ENCODE measurements at places on chromosomes 1 and 21.
A peak's percentile ranks its signal among the peaks of the same experiment; 100 is the strongest.

- no peak for DNase-seq
Measured at GRCh38 chr1:46342084-46342656, 1.6 kb downstream of the NSUN4 start.

GRCh38 chr1:153434746-153435455, 18.6 kb downstream of the S100A7A start:
- no peak for DNase-seq

GRCh38 chr1:46594063-46594462, 10.0 kb downstream of the MKNK1 start:
- no peak for DNase-seq

- no peak for DNase-seq
Measured at GRCh38 chr1:47416319-47417169, 459 bp downstream of the FOXE3 start.

GRCh38 chr1:182574156-182574555, 14.9 kb downstream of the RNASEL start:
- DNase-seq, result no peak

DNA sequence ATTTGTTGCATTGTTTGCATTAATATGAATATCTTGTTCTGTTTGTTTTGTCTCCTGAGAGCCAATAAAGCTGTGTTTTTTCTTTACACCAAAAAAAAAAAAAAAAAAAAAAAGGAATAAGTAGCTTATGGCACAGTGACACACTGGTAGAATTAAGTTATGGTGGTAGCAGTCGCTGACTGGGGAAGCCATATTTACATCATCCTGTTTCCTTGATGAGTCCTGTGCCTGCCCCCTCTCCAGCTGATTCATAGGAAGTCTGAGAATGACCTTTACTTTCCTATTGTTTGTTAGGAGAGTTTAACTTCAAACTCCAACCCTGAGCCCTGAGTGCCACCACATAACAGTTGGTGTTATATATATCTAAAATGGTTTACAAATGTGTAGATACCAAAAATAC, 62.2 kb downstream of the OBSCN start:
- DNase-seq, result no peak

DNA sequence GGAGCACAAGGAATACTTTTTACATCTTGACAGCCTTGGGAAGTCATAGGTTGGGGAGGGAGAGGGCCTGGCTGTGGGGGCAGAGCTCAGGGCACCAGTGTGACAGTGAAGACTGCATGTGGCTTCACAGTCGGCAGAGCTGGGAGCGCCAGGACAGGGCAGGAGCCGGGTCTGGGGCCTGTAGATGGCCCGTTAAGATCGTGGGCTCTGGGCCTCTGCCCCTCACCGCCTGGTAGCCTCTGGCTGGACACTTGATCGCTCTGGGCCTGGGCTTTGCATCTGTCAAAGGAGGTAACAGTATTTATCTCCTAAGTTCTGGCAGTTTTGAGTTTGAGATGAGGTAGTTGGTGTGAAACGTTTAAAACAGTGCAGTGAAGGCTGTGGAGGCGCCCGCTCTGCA, 4.8 kb downstream of the SLX9 start:
- no peak for DNase-seq

GRCh38 chr1:221632072-221632471, 109.8 kb downstream of the DUSP10 start:
- no peak for DNase-seq

- peak; percentile 79 for DNase-seq
Measured at GRCh38 chr1:13737398-13737797, 37.4 kb downstream of the PRDM2 start.

DNA sequence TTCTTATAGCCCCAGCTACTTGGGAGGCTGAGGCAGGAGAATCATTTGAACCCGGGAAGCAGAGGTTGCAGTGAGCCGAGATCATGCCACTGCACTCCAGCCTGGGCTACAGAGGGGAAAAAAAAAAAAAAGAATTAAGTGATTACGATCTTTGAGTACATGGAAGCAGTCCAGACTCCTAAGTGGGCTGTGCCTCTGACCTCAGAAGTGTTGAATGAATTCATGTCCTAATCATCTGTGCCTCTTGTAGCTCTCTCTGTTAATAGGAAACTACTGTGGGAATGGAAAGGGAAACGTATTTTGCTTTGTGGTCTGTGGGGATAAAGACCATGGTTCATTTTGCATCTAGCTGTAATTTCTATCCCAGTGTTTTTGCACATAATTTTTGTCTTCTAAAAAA, 8.4 kb upstream of the IVNS1ABP start:
- DNase-seq, result peak; percentile 15

DNA sequence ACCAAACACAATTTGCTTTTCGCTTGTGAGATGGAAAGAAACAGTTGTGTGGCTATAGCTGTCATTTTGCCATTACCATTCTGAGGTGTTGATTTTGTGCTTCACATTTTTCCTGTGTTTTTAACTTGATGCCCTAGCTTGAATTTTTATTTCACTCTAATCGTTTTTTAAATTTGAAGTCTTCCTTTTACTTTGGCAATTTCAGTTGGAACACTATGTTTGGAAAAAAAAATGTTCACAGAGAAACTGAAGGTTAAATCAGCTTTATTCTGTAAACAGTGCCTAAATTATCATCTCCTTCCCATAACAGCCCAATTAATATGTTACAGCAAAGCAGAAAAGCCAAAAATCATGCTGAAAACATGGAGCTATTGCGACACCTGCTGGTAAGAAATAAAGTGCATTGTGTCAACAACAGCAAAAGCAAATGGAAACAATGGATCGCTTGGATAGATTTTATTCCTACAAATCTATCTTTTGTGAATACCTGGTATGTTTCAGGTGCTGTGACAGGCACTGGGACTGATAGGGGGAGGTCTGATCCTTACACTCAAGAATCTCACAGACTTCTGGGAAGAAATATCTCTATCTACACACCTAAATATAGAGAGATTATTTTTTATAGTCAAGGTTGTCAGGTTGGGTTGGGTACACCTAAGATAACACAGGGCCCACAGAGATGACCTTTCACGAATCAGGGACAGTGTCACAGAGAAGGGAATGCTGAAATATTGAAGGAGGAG, 16.2 kb upstream of the ERICH3 start:
- peak; percentile 57 for DNase-seq

GRCh38 chr1:192967901-192968300, 91.3 kb downstream of the UCHL5 start:
- DNase-seq, result no peak

- no peak for DNase-seq
Measured at GRCh38 chr1:90716552-90717355, at the start of gene BARHL2. TSS of gene BARHL2 (minus strand) at chr1:90717302. CDS start at chr1:90717195, 107 bp downstream.

- no peak for DNase-seq
Measured at GRCh38 chr1:173418107-173418985, 58.8 kb upstream of the PRDX6 start.

DNA sequence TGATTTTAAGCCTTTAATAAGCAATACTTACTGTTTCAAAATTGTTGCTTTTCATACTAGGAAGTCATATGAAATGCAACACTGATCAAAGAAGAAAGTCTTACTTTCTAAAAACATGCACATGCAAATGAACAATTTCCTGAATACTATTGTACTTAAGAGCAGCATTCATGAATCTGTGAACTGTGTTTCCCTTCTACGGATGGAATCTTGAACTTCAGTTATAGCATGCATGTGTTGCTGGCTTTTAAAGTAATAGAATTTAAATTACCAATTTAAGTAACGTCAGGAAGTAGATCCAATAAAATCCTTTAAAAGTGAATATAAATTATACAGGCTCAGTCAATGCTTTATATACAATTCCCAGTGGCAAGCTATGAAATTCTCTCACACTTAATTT, 348.9 kb downstream of the KCNT2 start:
- no peak for DNase-seq

DNA sequence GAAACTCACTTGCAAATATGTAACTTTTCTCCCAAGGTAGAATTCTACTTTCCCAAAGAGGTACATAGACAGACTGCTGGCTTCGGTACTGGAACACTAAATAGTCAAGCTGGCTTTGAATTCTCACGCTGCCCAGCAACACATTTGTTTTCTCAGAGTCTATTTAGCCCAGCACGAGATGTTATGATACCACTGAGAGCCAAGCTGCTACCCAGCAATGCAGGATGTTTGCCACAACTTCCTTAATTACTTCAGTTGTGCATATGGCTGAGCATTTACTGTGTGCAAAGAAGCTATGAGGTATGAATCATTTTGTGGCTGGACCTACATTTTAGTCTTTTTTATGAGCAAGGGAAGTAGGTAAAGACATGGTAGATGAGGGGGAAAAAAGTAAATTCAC, 793.2 kb downstream of the PLA2G4A start:
- DNase-seq, result no peak

DNA sequence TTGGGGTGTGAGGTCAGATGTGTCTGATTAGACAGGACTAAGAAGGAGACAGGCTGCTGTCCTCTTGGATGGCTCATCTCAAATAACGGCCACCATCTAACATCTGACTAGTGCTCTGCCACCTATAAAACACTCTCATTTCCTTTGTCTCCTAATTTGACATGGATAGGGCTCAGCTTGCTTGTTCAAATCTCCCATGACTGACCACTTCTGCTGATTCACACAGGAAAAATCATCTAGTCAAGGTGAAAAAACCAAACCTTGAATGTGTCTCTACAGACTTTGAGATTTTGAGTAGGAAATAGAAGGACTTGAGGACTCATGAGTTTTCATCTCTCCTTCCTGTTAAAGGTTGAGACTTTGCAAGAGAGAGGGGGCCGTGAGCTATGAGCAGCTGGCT, 150.6 kb downstream of the IER5 start:
- DNase-seq, result no peak

GRCh38 chr1:94713472-94714141, 106.5 kb upstream of the SLC44A3 start:
- DNase-seq, result no peak

GRCh38 chr1:165699577-165699976, 1.2 kb upstream of the ALDH9A1 start:
- DNase-seq, result no peak

DNA sequence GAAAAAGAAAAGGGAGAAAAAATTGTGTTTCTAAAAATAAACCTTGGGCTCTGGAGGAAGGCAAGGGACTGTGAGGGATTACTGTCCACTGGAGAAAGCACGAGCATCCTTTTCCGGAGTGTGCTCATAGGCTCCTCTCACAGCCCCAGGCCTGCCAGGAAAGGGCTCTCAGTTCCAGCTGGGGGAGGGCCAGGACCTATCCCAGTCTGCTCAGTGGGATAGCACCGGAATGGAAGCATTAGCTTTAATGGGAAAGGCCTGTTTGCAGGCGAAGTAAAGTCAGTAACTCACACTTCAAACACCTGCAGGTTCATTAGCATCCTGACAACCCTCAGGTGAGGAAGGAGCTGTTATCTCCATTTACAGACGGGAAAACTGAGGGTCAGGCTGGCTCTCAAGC, 113.9 kb upstream of the USP24 start:
- DNase-seq, result no peak

DNA sequence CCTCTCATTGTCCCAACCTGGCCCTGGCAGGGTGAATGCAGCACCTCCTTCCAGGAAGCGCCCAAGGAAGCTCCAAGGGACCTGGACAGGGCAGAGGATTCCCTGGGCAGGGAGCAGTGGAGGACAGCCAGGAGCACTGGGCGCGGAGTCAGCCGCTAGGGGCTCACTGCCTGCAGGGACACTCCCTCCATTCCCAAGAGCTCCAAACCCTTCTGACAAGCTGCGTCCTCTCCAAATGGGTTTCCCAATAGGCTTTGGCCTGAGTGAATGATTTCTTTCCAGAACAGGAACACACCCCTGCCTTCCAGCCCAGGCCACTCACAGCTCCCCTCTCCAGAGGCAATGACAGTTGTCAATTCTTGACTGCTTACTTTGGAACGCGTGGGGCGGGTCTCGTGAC, 128.5 kb upstream of the EDN2 start:
- no peak for DNase-seq

- no peak for DNase-seq
Measured at GRCh38 chr1:101251504-101251903, 14.7 kb downstream of the S1PR1 start.

- no peak for DNase-seq
Measured at GRCh38 chr1:246382589-246383238, 124.4 kb downstream of the SMYD3 start.

DNA sequence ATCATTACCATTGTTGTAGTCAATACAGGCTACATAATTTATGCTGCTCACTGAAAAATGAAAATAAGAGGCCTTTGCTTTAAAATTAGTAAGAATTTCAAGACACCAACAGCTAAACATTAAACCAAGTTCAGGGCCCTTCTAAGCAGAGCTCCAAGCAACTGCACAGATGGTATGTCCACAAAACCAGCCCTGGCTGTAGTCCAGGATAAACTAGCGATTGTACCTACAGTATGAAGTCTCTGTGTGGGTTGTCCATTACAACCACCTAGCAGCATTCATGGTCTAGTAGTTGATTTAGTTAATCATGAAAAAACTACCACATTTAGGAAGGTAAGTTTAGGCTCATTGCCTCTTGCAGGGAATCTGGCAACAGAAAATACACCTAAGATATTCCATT, 35.3 kb downstream of the CLCA4 start:
- no peak for DNase-seq

- no peak for DNase-seq
Measured at GRCh38 chr1:86176226-86176625, 19.7 kb upstream of the COL24A1 start.

DNA sequence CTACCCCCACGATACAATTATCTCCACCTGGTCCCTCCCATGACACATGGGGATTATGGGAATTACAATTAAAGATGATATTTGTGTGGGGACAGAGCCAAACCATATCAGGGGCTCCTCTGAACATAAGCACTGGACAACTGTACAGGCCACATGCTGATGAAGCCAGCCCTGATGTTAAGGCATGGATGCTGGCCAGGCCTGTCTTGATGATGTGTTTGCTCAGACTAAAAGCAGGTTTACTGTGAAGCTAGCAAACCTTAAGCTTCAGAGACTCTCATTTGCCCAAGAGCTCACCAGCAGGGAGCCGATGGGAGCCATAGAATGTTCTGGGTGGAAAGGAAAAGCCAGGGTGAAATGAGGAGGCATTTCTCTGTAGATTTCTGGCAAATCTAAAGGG, 135.3 kb upstream of the KCNK1 start:
- no peak for DNase-seq

- no peak for DNase-seq
Measured at GRCh38 chr1:230105754-230106625, 39.0 kb downstream of the GALNT2 start.

DNA sequence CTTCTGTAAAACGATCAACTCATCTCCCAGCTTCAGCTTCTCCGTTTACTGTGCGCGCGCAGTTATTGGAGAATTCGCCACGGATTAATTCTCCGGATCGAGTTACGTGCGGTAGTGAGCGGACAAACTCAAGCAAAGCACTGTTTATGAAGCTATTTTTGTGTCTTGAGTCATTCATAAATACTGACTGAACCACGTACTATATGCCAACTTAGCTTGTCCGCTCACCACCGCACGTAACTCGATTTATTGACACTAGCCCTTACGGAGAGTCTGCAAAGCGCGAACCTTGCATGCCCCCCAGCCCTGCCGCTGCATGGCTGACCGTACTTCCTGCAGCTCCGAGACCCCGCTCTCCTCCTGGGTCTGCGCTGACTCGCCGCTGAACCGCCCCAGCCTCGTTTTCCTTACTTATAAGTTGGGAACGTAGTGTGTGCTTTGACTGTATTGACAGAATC, 773 bp downstream of the CHD1L start:
- peak; percentile 19 for DNase-seq

- no peak for DNase-seq
Measured at GRCh38 chr1:40251456-40251855, 3.7 kb downstream of the TMCO2 start.
